Stimulated activated naive CD4-positive, alpha-beta T cell (primary cell): ENCODE measurements at places on chromosomes 7 and 10.

DNA sequence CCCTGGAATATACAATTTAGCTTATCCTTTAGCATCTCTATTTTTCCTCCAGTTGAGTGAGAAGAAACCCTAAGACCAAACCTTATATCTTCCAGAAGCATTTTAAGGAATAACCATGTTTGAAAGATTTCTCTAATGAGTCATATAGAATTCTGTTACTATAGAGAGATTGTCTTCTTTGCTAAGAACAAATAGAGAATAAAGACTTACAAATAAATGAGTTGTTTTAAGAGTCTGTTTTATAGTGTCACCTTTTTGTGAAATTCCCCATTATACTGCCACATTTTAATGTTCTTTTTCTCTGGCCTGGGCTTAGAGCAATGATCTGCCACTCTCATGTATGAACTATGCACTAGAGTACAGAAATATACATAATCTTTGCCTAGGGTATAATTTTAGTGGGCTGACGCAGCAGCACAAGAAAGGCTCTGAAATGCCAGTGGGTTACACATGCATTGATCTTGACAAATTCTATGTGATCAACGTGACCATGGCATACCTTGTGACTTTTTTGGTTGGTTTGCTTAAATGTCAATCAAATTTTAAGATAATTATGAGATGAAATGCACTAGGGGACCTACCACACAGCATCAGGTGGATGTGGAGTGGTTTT lies 145.1 kb upstream of the MKLN1 start:
- no peak for DNase-seq

DNA sequence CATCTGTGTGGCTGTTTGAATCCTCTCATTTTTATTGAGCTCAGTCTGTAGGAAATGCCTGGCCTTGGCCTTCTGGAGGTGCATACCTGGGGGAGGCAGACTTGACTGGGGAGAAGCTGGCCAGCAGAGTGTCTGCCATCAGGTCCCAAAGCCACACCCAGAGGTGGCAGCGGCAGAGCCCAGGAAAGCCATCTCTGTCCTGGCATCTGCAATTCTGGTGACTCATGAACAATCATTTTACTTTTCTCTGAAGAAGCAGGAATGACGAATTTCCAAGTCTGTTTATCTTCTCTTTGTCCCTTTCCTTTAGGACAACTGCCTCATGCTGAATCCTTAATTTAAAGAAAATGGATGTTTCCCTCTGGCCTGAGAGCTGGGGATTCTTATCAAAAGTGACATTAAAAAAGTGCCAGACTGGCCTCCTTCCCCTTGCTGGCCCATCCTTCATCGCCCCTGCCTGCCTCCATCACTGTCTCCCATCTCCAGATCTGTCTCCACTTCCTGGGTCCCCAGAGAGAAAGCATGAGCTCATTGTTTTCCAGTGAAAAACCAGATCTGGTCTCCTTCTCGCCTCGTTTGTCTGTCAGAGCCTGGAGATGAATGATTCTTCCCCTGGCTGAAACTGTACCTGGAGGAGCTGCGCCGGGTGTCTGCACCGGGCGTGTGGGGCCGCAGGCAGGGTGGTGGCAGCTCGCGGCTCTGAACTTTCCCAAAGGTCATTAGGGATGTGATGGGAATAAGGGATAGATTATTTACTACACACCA lies 124.5 kb downstream of the TMEM178B start:
- DNase-seq, result no peak

DNA sequence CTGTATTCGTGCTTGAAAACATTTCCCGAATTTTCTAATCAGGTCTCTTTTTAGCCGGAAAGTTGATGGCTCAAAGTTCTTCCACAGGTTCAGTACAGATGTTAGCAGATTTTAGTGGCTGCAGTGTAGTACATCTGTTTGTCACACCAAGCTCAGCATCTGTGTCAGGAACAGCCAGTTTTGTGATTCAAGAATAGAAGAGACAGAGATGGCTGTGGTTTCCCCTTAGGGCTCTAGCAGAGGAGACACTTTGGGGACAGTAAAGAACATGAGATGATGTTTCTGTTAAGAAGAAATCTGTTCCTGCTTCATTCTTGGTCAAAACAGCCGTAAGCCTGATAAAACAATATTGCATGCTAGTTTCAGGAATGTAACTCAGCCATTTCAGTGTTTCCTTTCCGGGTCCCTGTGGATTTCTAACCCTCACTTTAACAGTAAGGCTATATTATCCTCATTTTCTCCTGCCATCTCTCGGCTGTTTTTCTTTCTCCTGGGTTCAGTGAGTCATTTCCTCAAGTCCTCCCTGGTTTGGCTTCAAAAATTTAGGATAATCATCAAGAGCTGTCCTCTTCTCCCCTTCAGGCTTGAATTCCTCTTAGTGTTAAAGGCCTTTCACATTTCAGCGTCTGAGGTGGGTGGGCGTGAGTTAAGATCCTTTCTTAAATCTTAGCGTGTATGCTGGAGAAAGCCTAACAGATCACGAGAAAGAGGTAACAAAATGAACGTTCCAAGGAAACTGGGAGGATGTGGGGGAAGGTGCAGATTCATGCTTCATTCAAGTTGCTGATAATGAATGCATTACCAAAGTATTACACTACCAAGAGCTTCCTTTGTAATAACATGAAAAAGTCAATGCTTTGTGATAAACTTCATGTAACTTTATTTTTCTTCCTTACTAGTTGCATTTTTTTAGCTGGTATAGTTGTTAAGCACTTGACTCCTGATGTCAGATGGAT lies 37.1 kb upstream of the BICC1 start:
- DNase-seq, result no peak

DNA sequence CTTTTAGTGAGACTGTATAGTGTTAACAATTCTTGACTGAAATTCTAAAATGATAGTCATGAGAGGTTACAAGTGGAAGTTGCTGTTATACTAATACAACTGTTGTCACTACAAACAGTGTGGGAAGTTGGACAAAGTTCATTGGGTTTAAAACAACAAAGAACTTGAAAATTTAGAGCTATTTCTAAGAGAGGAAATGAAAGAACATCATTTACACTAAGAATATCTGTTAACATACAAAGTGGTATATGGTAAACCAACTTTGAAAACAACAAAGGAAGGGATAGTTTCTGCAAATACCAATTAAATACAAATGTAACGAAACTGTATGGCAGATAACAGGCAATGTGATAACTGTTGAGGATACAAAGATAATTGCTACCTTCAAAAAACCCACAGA lies 11.6 kb downstream of the MTPN start:
- no peak for DNase-seq

- no peak for DNase-seq
Observed at GRCh38 chr10:44801383-44802327, 109.5 kb upstream of the TMEM72 start.

DNA sequence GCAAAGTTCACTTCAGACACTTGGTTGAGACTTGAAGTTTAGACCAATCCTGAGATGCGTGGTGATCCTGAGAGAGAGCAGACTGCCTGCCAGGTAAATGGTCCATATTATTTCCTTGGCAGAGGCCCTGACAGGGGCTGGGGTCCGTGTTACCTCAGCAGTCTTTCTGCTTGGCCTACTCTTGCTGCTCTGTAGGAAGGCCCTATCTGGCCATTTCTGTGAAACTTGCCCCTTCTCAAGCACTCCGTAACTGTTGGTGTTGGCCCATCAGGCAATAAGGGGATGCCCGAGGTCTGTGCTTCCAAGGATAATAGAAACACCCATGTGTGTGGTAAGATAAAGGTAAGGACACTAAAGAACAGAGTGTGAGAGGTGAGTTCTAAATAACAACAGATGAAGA lies 20.0 kb downstream of the LOXL4 start:
- DNase-seq, result no peak

- DNase-seq, result no peak
Observed at GRCh38 chr10:27433976-27434375, 70.1 kb upstream of the RAB18 start.

DNA sequence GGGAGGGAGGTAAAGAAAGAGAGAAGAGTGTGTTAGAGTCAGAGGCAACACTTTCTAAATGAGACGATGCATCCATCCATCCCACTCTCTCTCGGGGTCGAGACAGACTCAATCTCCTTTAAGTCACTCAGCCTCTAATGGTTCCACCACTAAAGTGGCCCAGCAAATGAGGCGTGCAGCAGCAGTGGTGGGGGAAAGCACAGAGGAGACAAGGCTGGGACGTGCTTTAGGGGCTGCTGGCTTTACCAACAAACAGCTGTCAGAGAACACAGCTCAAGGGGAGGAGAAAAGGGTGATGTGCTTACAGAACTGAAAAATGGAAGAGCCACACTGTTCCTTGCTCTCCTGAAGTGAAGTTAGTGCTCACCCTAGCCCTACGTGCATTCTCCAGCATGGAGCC lies 4.5 kb upstream of the SEC31B start:
- DNase-seq, result no peak

GRCh38 chr10:21702633-21703111 lies 168.6 kb downstream of the MLLT10 start:
- DNase-seq, result peak; percentile 80

DNA sequence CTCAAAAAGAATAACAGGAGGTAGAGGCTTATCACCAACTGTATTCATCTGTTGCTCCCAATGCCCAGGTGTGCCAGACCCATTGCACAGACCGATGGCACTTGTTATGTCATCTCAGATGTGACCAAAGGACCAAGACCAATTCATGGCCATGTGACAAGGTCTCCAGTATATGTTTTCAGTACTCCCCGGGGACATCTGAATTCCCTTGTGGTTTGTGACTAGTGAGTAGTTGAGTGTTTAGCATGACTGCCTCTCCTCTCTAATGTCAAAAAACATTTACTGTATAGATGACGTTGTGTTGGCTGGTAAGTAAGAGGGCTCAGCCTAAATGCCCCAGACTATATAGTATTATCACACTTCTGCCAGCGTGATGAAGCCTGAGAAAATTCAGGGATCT lies 202.1 kb upstream of the SMIM30 start:
- DNase-seq, result no peak

GRCh38 chr10:121065330-121065729 lies 214.2 kb downstream of the WDR11 start:
- no peak for DNase-seq

GRCh38 chr7:106257752-106258151 lies 27.0 kb downstream of the NAMPT start:
- DNase-seq, result no peak

- DNase-seq, result no peak
Observed at GRCh38 chr7:157767506-157768197, 430.8 kb downstream of the DNAJB6 start.
